ENCODE measurements at places on chromosomes 12 and 14.

- H3K36me3 ChIP-seq = peaks cover 10% of the 10 kb centered on the region
- H3K4me3 ChIP-seq = no peak overlapping the region
- H3K27ac ChIP-seq = no peak overlapping the region
Observed at GRCh38 chr14:71705460-71705859, 226.8 kb upstream of the RGS6 start.

DNA sequence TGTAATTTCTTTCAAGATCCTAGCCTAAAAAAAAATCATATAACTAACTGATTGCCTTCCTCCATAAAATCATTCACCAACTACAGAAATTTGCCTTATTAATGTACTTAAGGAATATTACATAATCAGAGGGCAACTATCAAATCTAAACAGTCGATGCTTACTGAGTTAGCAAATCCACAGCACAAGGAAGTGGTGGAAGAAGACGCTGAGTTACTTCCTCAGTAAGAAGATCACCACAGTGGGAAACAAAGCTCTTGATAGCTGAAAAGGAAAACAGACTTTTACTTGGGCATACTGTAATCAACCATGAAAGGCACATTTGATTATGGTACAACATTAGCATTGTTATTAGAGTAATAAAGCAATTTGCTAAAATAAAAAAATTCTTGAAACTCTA lies 48.7 kb downstream of the HEATR5A start:
- H3K27me3 ChIP-seq = no peaks in the 10 kb centered on the region
- DNase-seq = no peak
- H3K4me1 ChIP-seq = no peaks in the 10 kb centered on the region
- H3K27ac ChIP-seq = no peak overlapping the region

DNA sequence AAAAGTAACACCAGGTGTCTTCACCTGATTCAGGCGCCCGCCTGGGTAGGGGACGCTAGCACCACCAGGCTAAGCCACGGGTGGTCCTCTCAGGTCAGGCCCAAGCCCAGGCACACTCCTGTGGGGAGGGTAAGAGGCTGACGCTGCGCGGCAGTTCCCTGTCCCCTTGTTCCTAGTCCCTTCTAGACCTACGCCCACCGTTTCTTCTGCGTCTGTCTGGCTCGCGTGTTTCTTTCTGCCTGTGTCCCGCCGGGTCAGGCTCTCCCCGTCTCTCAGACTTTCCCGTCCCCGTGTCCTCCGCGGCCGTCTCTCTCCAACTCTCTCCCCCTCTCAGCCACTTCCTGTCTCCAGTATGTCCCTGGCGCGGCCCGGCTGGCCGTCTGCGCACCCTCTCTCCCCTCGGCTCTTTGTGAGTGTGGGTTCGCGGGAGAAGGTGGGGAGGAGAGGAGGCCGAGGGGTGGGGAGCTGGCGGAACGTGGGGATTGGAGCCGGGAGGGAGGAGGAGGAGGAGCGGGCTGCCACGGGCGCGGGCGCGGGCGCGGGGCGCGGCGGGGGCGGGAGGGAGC lies 3.1 kb upstream of the TNS2 start:
- DNase-seq = no peak
- H3K36me3 ChIP-seq = peaks cover 6% of the 10 kb centered on the region
- no peaks in the 10 kb centered on the region for H3K27me3 ChIP-seq
- peak overlapping the region; percentile 37 for H3K27ac ChIP-seq

- no peak overlapping the region for H3K27ac ChIP-seq
- H3K27me3 ChIP-seq = no peaks in the 10 kb centered on the region
- no peaks in the 10 kb centered on the region for H3K4me1 ChIP-seq
- no peak for DNase-seq
- H3K4me3 ChIP-seq = no peak overlapping the region
Observed at GRCh38 chr12:89552376-89552775, 26.5 kb upstream of the POC1B start.

- H3K36me3 ChIP-seq = 0 out of 2 replicates have a peak, but pooled peaks cover 3% of the 10 kb centered on the region
- no peak overlapping the region for H3K27ac ChIP-seq
- no peak overlapping the region for H3K4me3 ChIP-seq
- H3K4me1 ChIP-seq = peaks cover 8% of the 10 kb centered on the region
Observed at GRCh38 chr12:12384571-12385340, 27.9 kb downstream of the BORCS5 start.

- no peak overlapping the region for H3K27ac ChIP-seq
- DNase-seq = no peak
- no peaks in the 10 kb centered on the region for H3K27me3 ChIP-seq
- H3K4me3 ChIP-seq = no peak overlapping the region
Observed at GRCh38 chr14:51208982-51209381, 31.1 kb upstream of the TMX1 start.

DNA sequence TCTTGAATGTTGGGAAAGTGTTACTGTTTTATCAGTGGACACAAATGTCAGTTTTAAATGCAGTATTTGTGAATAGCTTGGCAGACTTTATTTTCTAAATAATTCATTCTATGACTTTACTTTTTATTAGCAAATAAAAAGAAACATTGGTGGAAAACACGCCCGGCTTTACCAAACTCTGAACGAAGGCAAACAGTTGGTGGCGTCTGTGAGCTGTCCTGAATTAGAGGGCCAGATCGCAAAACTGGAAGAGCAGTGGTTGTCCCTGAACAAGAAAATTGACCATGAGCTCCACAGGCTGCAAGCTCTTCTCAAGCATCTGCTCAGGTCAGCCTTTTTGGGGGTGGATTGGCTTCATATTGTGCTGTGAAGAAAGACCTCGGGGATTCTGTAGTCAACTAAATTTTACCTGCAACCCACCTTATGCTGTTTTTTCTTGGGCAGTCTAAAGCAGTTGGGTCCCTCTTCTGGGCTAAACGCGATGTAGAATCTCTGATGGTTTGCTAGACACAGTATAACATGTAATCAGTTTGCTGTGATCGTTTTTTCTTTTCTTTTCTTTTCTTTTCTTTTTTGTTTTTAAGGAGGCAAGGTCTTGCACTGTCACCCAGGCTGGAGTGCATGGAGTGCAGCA lies 156.4 kb downstream of the ESR2 start:
- H3K36me3 ChIP-seq = peaks cover 30% of the 10 kb centered on the region

DNA sequence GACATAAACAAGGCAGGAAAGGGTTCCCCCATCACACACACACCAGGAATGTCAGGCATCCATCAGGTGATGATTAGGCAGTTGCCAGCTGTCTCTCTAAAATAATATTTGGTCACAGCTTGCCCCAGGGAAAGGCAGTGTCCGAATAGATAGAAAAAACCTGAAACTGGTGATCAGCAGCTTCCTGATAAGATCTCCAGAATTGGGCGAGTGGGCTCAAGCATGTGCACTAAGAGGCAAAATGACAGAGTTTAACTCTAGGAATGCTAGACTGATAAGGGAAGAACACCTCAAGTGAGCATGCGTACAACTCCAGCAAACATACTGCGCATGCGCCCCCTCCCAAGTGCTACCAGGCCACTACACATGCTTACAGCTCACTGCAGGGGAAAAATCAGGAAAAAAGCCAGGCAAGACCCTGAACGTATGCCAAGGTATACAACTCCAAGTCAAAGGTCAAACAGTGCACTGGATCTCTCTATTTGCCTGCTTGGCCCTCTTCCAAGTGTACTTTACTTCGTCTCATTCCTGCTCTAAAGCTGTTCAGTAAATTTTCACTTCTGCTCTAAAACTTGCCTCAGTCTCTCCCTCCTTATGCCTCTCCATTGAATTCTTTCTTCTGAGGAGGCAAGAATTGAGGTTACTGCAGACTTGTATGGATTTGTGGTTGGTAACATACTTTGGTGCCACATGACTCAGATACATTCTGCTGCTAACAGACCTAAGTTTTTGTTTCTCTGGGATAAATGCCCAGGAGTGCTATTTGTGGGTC lies 73.5 kb upstream of the VASH1 start:
- DNase-seq = no peak
- H3K4me3 ChIP-seq = no peak overlapping the region
- H3K27ac ChIP-seq = no peak overlapping the region
- H3K4me1 ChIP-seq = no peaks in the 10 kb centered on the region
- H3K27me3 ChIP-seq = no peaks in the 10 kb centered on the region

DNA sequence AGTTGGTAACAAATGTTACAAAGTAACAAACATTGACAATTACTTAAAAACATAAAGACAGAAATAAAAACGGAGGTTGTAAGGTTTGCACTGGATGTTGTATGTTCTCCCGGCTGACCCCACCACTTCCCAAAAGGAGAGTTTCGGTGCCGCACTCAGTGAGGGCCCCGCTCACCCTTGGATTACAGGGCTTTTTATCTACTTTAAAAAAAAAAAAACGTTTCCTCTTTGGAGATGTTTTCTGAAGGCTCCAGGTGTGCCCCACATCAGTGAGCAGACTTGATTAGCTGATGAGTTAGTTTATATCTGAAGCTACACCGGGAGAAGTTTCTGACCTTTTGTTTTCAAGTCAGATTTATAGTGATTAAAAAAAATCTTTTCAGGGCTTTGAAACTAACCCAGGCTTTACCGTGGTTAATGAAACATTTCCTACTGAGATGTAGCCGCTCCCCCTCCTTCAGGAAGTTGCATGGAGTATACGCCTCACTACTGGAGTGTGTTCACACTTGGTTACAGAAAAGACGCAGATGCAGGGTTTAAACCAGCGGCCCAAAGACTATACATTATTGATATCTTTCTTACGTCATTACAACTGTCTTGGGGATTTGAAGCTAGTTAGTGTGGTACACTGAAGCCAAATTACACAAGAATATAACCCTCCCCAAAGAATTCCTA lies 38.0 kb upstream of the BCL7A start:
- H3K4me1 ChIP-seq = no peaks in the 10 kb centered on the region
- no peak overlapping the region for H3K4me3 ChIP-seq
- DNase-seq = no peak
- H3K36me3 ChIP-seq = no peaks in the 10 kb centered on the region
- no peaks in the 10 kb centered on the region for H3K27me3 ChIP-seq
- H3K27ac ChIP-seq = no peak overlapping the region

GRCh38 chr12:97764700-97765099 lies 302.1 kb downstream of the RMST start:
- DNase-seq = no peak
- no peaks in the 10 kb centered on the region for H3K27me3 ChIP-seq
- H3K27ac ChIP-seq = no peak overlapping the region
- no peaks in the 10 kb centered on the region for H3K4me1 ChIP-seq
- no peaks in the 10 kb centered on the region for H3K36me3 ChIP-seq
- no peak overlapping the region for H3K4me3 ChIP-seq

DNA sequence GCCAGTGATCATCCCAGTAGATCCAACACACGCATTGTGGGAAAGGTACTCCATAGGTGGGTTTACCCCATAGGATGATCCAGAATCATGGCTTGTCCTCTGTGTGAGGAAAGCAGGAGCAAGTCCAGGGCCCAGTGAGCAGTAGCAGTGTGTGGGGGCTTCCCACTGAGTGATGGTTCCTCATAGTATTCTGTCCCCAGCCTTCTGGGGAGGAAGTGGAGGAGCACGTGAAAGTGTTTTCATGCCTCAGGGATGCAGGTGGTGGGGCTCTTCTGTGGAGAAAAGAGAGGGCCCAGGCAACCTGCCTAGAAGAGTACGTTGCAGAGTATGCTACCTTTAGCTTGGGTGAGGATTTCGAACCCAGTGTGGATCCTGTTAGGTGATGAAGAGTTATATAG lies 56.5 kb downstream of the SUSD6 start:
- no peaks in the 10 kb centered on the region for H3K27me3 ChIP-seq
- no peak for DNase-seq
- H3K27ac ChIP-seq = no peak overlapping the region
- no peak overlapping the region for H3K4me3 ChIP-seq
- H3K4me1 ChIP-seq = peaks cover 2% of the 10 kb centered on the region

DNA sequence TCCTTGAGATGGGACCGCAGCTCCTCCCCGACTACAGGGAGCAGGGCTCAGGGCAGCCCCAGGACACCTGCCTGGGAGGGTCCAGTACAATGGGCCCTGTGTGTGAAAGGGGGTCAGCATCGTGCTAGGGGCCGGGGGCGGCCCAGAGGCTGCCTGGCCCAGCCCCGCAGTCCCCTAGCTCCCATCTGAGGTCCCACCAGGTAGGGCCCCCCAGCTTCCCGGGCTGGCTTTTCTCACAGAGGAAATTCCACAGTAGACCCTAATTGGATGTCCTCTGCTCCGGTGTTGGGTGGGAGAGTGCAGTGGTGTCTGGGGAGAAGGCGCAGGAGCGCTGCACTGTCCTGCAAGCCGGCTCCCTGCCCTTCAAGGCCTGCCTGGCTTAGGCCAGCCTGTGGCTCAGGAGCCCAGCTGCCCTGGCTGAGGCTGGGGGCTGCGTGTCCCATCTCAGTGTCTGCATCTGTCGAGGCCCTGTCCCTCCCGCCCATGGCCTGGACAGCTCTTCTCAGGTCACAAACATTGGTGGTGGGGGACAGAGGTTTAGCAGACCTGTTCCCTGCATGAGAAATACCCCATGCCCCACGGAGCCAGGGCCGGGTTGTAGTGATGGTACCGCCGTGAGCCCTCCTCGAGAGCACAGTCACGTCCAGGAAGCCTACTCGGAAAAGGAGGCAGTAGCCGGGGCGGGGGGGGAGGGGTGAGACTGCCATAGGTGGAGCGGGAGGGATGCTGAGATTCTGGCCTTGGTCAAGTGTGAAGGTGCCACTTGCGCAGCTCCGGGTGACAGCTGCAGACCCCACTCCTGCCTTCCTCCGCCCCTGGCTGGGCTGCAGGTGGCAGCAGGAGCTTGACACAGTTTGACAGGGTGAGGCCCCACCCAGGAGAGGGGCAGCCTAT lies 11.6 kb downstream of the HIP1R start:
- DNase-seq = no peak
- no peaks in the 10 kb centered on the region for H3K36me3 ChIP-seq
- no peak overlapping the region for H3K4me3 ChIP-seq
- no peak overlapping the region for H3K27ac ChIP-seq
- peaks cover 4% of the 10 kb centered on the region for H3K4me1 ChIP-seq
- H3K27me3 ChIP-seq = no peaks in the 10 kb centered on the region

DNA sequence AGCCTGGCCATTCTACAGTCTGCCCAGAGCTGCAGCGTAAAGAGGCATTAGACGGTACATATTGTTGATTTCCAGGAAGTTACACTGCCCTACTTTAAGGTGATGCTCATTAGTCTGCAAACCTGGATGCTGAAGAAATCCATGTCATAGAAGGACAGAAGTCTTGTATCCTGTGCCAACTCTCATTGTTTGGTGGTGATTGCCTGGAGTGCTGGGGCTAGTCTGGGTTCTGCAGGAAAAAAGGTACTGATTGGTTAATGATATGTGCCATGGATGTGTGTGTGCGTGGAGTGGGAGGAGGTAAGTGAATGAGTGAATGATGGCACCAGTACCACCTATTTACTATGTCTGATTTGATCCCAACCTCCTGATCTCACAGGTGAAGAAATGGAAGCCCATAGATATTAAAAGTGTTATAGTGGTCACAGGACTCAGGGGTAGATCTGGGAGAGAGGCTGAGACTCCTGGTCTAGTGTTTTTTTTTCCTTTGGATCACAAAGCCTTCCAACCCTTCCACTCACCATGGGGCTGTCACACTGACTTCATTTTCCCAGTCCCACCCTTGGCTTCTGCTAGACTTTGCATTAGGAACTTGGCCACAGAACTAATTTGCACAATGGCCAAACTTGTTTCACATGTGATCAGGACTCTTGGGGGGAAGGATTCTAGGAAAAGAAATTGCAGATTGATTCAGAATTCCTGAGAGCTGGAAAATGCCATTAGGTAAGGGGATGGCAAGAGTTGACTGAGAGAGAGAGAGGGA lies 96.1 kb downstream of the TMX1 start:
- H3K27me3 ChIP-seq = no peaks in the 10 kb centered on the region
- H3K36me3 ChIP-seq = no peaks in the 10 kb centered on the region
- no peak overlapping the region for H3K4me3 ChIP-seq
- DNase-seq = no peak

- no peaks in the 10 kb centered on the region for H3K4me1 ChIP-seq
- H3K4me3 ChIP-seq = no peak overlapping the region
- DNase-seq = no peak
- no peaks in the 10 kb centered on the region for H3K27me3 ChIP-seq
Observed at GRCh38 chr12:51895378-51896135, 7.7 kb downstream of the ANKRD33 start.

- no peak for DNase-seq
- H3K27me3 ChIP-seq = no peaks in the 10 kb centered on the region
- peaks cover 4% of the 10 kb centered on the region for H3K4me1 ChIP-seq
- no peaks in the 10 kb centered on the region for H3K36me3 ChIP-seq
Observed at GRCh38 chr14:102571043-102571442, 21.4 kb upstream of the RCOR1 start.

Data from H1 (cell line).